ENCODE measurements at places on chromosomes 16 and 17.

DNA sequence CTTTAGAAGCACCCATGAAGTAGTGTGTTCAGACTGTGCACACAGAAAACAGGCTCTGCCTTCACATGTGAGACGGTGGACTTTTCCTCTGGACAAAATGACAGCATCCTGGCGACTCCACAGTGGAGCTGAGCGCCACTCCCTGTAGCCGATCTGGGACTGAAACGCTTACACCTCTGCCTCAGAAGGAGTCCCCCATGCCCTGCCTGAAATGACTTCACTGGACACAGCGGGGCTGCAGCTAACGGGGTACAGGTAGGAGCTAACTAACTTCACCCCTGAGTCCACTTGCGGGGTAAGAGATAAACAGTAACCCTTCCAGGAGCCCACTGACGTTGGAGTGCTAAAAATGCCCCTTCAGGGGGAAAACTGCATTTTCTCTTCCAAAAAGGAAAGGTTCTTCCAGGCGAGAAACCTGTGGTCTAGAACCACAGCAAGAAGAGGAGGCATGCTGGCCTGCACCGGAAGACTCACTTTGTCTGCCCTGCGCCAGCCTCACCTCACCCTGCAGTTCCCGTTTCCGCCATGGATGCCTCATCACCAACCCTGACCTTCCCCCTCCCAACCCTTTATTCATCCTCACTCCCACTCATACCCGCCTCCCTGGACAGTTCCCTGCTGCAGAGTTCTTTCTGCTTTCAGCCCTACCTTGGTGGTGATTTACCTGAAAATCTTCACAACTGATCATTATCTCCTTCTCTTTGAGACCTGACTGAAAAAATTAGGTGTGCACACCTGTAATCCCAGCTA lies 19.4 kb upstream of the ENDOV start:
- no peak for DNase-seq

DNA sequence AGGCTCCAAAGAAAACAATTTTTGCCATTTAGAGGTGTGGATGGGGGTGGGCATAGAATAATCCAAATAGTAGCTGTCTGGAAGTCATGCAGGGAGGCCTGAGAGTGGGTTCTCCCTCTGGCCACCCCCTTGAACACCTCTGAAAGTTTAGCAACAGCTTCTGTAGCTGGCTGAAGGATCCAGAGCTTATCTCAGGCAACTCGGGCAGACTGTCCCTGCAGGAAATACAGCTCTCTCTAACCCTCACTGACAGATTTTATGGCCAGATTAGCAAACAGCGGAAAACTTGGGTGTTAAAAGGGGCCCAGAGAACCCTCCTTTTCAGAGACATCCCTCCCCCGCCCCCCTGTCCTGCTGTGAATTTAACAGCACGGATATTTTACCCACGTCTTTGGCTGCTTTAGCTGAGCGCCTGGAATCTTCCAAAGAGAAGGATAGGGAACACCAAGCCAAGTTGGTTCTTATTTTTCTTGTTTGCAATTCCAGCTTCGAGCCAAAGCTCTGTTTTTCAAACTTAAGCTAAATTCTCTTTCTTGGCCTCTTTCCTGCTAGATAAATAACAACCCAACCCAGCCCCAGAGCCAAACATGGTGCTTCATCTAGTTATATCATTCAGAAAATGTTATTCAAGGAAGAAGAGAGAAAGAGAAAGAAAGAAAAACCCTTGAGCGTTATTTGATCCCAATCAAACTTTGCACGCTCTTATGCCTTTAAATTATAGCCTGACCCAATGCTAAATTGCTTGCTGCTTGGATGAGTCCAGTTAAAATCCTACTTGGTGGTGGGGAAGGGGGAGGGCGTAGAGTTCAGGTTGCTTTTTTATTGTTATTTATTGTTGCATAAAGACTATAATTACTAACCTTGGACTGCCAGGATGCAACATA lies 2.3 kb upstream of the HOXB2 start:
- peak; percentile 41 for DNase-seq

DNA sequence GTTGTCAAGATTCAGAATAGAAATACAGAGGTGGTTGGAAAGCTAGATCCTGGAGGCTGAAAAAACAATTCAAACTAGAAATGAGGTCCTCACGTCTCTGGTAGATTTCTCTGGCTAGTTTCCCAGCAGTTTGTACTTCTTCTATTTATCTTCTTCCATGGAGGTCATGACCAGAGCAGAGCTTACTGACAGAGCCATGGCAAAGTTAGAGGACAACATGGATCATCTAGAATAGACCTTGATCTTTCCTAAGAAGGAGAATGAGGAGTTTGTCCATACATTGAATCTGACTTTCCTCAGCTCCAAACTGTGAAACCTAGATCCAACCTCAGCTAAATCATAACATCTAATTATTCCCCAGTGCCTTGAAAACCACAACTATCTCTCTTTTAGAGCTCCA lies 900.8 kb upstream of the GOT2 start:
- no peak for DNase-seq

DNA sequence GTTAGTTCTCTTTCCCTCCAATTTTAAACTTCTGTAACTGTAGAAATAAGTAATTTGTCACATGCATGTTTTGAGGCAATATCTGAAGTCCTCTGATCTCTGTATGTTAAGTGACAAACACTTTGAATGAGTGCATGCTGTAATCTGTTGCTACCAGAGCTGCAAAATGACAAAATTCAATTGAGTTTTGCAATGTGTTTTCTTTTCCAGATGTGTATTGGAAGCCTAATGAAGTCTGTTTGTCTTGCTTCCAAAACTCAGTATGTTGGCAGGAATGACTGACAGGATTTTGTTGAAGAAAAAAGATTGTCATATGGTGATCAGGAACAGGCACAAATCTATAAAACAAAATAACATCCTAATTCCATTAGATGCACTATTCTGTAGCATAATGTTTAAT lies 561.6 kb upstream of the CDH8 start:
- no peak for DNase-seq

GRCh38 chr16:23691483-23692189 lies 12.9 kb downstream of the PLK1 start:
- DNase-seq, result no peak

DNA sequence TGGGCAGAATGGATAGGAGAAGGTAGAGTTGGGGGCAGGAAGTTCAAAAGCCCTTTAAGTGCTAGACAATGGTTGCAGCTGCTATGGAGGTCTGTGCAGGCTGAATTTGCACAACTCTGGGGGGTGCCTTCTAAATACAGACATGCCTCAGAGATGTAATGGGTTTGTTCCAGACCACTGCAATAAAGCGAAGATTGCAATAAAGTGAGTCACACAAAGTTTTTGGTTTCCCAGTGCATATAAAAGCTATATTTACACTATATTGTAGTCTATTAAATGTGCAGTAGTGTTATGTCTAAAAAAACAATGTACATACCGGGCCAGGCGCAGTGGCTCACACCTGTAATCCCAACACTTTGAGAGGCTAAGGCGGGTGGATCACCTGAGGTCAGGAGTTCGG lies 60.5 kb upstream of the MYOCD start:
- DNase-seq, result no peak

DNA sequence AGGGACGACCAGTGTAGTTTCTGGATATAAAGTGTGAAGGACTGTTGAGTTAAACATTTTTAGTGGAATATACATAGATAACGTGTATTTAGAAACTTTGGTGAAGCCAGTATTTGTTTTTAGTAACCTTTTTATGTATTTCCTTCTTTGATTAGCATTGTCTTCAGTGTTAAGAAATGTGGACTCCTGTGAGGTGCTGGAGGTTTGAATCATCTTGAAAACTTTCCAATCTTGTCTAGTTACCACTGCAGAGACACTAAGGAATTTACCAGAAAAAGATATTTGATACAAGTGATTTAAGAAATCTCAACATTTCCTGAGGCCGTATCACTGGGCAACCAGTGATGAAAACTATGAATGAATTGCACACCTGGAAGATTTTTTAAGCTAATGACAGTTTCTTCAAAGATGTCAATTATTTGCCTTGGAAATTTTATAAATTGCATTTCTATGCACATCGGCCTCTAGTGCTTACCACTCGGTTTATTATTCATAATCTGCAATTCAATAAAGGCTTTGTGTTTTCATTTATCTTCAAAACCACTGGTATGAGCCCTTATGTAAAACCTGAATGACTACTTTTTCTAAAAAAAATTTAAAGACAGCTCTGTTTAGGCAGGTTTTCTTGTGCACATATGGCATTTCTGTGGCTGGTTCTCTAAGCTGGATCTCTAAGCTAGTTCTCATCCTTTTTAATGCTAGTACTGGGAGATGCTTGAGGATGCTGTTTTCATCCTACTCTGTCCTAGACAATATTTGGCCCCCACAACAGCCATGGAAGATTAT lies 31.4 kb upstream of the ADCY7 start:
- DNase-seq, result no peak

- DNase-seq, result no peak
Observed at GRCh38 chr17:27496971-27497370, 40.7 kb downstream of the KSR1 start.

GRCh38 chr16:1297018-1297696 lies 12.3 kb upstream of the UBE2I start:
- DNase-seq, result no peak

- DNase-seq, result no peak
Observed at GRCh38 chr16:80735846-80736245, 68.6 kb downstream of the CDYL2 start.

DNA sequence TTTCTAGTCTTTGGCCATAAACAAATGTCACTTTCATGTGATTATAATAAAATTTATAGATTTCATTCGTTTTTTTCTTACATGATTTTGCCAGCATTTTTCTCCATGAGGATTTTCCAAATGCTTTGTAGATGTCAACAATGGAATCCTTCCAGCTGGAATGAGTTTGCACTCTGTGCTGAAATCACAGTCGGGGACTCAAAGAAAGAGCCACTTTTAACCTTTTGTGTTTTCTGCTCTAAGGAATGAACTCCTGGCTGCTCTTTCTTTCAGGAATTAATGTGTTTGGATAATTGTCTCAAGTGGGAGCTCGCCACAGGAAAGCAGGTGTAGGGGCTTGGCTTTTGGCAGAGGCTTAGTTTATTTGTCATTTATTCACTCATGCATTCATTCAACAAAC lies 372.3 kb upstream of the SALL1 start:
- no peak for DNase-seq

DNA sequence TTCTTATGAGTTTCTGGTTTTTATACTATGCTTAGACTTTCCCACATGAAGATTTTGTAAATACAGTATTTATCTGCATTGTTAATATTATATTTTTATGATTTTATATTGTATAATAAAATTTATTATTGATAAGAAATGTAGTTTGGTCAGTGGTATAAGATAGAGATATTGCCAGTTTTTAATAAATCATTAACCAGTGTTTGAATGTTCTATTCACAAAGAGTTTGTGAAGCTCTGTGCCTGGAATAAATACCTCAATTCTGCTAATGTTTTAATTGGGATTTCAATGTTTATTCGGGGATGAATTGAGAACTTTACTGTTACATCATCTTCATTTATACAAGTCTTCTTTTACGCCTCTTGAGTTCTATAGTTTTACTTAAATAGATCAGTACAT lies 16.9 kb downstream of the COX10 start:
- no peak for DNase-seq

DNA sequence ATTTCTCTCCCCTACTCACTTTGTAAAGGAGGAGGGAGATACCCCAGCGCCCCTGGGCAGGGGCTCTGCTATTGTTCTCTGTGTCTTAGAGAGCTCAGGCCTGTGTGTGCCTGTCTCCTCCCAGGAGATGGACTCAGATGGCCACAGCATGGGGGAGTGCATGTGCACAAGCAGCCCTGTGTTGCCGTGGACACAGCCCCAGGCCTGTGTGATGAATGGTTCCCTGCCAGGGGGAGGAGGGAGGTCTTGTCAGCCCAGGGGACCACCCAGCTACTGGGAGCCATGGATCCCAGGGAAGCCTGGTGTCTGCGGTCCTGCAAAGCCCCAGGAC lies 26.3 kb downstream of the GINS2 start:
- no peak for DNase-seq

- no peak for DNase-seq
Observed at GRCh38 chr17:74220946-74221818, 7.8 kb downstream of the TTYH2 start.

DNA sequence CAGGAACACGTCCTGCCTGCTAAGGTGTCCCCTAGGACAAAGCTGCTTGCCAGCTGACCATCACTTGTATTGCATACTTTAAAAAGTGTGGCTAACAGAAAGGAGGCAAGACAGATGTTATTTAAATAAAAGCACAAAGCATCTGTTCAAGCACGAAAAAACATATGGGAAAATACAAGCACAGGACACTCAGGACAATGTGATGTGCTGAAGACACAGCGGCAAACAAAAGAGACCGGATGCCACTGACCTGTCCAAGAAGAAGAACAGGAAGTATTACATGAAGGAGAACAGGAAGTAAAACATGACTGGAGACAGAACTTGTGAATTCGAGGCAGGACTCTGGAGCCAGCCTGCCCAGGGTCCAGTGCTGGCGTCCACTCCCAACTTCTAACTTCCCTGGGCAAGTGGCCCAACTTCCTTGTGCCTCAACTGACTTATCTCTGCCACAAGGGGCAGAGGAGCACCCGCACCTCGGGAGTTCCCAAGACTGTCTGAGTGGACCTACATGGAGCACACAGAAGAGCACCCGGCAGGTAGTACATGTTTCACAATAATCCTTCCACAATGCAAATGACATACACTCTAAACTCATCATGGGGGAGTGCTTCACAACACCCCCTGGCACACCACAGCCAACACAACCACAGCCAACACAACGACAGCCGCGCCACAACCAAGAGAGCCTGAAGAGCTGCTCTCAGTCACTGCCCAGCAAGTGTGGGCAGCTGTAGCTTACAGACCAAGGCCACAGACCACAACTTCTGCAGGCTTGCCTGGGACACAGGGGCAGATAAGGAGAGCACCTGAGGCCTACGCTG lies 36.6 kb downstream of the ANKRD11 start:
- no peak for DNase-seq

GRCh38 chr16:79009896-79010295 lies 590.6 kb downstream of the MAF start:
- DNase-seq, result no peak

GRCh38 chr17:59601130-59601529 lies 18.6 kb upstream of the CLTC start:
- DNase-seq, result no peak

DNA sequence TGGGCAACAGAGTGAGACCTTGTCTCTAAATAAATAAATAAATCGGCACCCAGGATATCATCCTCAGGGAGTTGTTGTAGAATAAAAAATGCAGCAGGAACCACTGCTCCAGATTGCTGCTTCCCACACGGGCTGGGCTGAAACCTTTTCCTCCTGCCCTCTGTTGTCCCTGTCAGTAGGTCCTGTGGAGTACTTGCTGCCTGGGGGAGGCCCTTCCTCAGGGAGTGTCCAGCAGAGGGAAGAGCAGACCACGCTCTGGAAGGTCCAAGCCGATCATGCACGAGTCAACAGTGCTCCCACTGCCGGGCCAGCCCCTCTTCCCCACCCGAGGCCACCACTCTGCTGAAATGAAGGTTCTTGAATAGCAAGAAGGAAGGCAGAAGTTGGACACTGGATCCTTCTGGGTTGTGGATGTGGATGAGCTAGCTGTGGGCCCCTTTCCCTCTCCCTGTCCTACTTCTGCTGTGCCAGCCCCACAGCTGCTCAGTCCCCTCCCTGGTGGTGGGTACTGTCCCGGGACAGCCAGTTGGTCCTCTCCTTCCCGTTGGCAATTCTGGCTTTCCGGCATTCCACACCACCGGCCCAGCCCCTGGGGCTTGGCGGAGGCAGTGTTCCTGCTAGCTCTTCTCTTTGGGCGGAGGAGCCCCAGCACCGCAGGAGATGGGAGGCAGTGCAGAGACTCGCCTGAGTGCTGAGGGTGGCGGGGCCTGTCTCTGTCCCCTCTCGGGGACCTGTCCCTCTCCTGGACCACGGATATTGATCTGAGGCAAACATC lies 10.8 kb downstream of the CDK5R1 start:
- DNase-seq, result no peak

- no peak for DNase-seq
Observed at GRCh38 chr17:77882481-77883212, 75.9 kb upstream of the TNRC6C start.

GRCh38 chr17:11140043-11140442 lies 101.0 kb upstream of the SHISA6 start:
- DNase-seq, result no peak
